ENCODE measurements at places on chromosomes 7 and 10. TPM values are rescaled to one million over a fixed set of nuclear protein-coding genes. Genes with fewer than 3 reads are reported as not detected.

The SLC13A1 gene
- total RNA-seq: not detected

The RNF32 gene
- total RNA-seq: 63.8 TPM

The CHRM2 gene
- total RNA-seq: 0.31 TPM

The VWDE gene
- 3.3 TPM for total RNA-seq
